ENCODE measurements at places on chromosomes 12 and 14.

GRCh38 chr14:64091217-64091616, 203.0 kb downstream of the ESR2 start:
- no peak overlapping the region for H3K27ac ChIP-seq
- H3K36me3 ChIP-seq = peaks cover 26% of the 10 kb centered on the region
- H3K4me1 ChIP-seq = no peaks in the 10 kb centered on the region
- no peak overlapping the region for H3K4me3 ChIP-seq
- no peaks in the 10 kb centered on the region for H3K27me3 ChIP-seq
- DNase-seq = no peak

DNA sequence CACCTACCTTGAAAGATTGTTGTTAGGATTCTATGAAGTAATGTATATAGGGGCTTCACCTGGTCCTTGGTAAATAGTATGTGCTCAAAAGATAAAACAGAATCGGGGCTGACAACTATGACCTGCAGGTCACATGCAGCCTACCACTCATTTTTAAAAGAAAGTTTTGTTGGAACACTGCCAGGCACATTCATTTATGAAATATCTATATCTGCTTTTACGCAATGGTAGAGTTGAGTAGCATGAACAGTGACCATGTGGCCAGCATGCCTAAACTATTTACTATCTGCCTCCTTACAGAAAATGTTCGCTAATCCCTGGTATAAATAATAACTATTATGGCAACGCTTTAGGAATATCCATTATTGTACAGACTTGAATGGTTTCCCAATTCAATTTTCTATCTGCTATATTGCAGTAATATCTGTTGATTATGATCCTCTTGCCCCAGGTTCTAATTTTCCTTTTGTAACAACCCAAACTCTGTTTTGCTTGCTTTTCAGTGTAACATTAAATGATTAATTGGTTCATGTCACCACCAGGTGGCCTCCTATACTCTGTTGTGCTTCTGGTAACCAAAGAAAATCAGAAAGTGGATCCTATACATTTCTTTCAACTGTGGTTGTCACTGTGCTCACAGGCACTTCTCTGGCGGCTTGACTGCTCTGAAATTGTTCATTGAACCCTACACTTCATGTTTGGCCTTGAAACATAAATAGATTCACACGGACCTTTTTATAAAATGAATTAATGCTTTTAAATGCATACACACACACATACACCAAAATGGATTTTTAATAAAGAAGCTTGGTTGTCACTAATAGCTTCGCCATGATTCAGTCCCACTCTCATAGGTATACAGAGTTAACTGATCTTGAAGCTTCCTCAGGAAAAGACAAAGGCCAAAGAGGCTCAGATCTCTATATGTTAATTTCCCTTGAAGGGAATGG, 227.7 kb upstream of the NPAS3 start:
- H3K4me3 ChIP-seq = no peak overlapping the region
- H3K36me3 ChIP-seq = no peaks in the 10 kb centered on the region
- DNase-seq = no peak
- no peaks in the 10 kb centered on the region for H3K4me1 ChIP-seq
- no peaks in the 10 kb centered on the region for H3K27me3 ChIP-seq
- H3K27ac ChIP-seq = no peak overlapping the region

DNA sequence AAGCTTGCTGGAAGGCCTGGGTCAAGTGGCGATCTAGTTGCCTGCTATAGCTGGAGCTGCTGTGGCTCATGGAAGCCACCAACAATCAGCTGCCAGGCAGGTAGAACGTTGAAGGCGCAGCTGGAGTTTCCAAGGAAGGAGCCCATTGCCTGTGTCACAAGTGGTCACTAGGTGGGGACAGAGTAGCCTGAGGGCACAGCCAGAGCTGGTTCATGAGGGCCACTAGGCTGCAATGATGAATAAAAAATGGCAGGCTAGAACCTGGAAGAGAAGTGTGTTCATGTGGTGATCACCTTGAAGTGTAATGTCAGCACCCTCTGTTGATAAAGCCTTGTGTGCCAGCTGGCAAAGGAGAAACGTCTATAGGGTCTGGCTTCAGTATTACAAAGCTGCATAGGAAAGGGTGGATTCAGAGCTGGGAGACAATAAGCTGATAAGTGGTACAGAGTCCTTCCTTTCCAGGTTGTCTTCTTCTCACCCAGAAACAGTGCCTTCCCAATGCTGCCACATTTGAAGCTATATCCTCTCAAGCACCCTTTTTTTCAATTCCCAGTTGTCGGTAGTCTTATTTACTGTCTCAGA, 165.8 kb downstream of the EMP1 start:
- no peak overlapping the region for H3K4me3 ChIP-seq
- peaks cover 31% of the 10 kb centered on the region for H3K27me3 ChIP-seq
- no peak overlapping the region for H3K27ac ChIP-seq
- DNase-seq = peak; percentile 34
- no peaks in the 10 kb centered on the region for H3K36me3 ChIP-seq
- H3K4me1 ChIP-seq = no peaks in the 10 kb centered on the region

DNA sequence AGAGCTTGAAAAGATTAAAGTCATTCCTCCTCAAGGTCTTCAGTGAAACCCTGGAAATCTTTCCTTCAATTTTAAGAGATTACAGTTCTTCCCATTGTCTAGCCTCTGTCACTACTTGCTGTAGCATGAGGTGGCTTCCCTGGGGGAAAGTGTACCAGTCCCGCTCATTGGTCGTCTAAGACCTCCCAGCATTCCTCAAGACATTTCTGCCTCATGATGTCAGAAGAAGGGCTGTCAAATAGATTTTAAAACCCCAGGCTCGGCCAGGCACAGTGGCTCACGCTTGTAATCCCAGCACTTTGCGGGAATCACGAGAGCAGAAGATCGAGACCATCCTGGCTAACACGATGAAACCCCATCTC, 46.7 kb downstream of the SMUG1 start:
- H3K27me3 ChIP-seq = peaks cover 52% of the 10 kb centered on the region
- H3K4me3 ChIP-seq = no peak overlapping the region
- no peaks in the 10 kb centered on the region for H3K4me1 ChIP-seq
- no peaks in the 10 kb centered on the region for H3K36me3 ChIP-seq
- no peak for DNase-seq
- no peak overlapping the region for H3K27ac ChIP-seq

- no peaks in the 10 kb centered on the region for H3K36me3 ChIP-seq
- no peak overlapping the region for H3K27ac ChIP-seq
- H3K4me3 ChIP-seq = no peak overlapping the region
- H3K27me3 ChIP-seq = no peaks in the 10 kb centered on the region
- DNase-seq = no peak
- no peaks in the 10 kb centered on the region for H3K4me1 ChIP-seq
These were observed 749.0 kb downstream of the MED13L start for GRCh38 chr12:115528466-115528865.

DNA sequence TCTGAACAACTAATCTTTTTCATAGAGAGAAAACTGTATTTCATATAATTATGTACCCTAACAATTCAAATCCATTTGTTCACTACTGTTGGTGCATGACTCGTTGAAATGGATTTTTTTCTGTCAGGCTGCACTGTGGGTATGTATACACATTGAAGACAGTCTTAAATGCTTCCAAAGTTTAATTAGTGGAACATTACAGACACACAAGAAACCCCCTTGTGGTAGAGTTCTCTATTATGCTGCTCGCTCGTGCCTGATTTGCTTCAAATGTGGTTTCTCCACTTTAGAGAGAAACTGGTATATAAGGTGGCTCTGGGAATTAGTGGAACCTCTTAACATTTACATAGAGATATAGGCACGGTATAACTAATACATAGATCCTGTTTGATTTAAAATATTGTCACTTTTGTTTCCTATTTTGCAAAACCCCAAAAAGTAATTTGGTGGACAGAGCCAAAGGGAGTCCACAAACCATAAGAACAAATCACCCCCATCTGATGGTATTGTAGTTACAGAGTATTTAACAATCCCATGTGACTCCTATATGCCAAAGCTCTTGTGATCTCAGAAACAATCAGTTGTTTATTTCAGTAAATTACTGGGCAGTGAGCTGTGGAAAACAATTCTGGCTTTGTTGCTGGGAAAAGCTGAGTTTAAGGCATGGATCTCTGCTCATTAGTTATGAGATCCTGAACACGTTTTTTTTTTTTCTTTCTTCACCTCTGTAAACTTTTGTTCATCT, 159.5 kb downstream of the BRMS1L start:
- H3K36me3 ChIP-seq = no peaks in the 10 kb centered on the region
- peaks cover 4% of the 10 kb centered on the region for H3K4me1 ChIP-seq
- DNase-seq = no peak
- H3K27me3 ChIP-seq = no peaks in the 10 kb centered on the region

DNA sequence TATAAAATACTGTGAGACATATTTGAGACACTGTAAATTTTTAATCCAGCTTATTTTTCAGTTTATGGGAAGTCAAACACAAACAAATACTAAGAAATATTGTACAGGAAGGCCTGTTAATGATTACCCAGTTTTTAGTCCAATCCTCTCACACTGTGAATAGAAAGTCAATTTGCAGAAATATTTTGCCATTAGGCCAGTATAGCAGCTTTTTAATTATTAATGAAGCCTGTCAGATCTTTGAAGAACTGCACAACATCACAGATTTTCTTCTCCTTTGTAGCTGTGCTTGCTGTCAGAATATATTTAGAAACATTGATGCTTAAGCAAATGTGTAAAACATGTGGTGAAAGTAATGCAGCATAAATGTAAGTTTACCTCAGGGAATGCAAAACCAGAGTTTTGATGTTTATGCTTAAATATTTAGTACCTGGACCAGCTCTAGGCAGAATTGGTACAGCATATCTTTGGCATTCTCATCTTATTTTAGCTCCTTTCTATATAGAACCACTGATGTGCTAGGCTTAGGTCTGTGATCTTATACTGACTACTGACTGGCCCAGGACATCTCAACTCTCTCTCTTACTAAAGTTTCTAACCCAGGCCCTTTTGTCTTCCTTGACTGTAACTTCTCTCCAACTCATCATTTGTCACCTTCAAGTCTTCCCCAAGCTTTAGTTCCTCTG, 230.8 kb upstream of the NAV3 start:
- H3K4me1 ChIP-seq = no peaks in the 10 kb centered on the region
- DNase-seq = no peak
- H3K27me3 ChIP-seq = no peaks in the 10 kb centered on the region
- no peaks in the 10 kb centered on the region for H3K36me3 ChIP-seq
- H3K4me3 ChIP-seq = no peak overlapping the region

GRCh38 chr12:78977304-78977867, 112.8 kb downstream of the SYT1 start:
- no peaks in the 10 kb centered on the region for H3K36me3 ChIP-seq
- no peak overlapping the region for H3K27ac ChIP-seq
- no peaks in the 10 kb centered on the region for H3K27me3 ChIP-seq
- H3K4me1 ChIP-seq = no peaks in the 10 kb centered on the region

DNA sequence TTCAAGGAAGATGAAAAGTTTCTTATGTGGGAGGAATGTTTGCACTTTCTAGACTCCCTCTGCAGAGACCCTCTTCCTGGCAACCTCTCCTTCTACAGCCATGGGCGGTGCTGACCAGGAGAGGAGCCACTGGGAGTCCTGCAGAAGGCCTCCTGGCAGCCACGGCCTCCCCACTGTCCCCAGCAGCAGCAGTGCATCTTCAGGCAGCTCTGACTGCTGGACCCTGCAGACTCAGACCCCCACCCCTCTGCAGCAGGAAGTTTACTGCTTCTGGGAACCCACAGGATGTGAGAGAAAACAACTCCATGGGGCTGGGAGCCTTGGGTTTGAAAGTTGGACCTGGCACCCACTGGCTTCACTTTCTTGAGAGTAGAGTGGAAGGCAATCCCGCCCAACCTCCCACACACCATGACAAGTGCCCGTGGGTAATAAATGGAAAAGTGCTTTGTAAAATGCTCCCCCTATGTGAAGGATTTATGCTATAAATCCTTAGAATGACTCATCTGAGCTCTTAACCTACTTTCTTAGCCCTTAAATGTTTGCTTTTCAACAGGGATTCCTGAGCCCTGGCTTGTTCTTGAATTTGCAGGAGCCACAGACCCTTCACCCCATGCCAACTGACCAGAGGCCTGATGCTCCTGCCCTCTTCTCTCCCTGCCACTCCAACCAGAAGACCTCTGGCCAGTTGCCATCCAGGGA, 37.5 kb upstream of the DDX11 start:
- no peaks in the 10 kb centered on the region for H3K36me3 ChIP-seq
- no peak for DNase-seq
- H3K27ac ChIP-seq = no peak overlapping the region
- H3K4me3 ChIP-seq = no peak overlapping the region
- H3K27me3 ChIP-seq = peaks cover 13% of the 10 kb centered on the region

GRCh38 chr12:105805730-105806399, 332.9 kb downstream of the NUAK1 start:
- DNase-seq = no peak
- H3K36me3 ChIP-seq = no peaks in the 10 kb centered on the region

- peaks cover 14% of the 10 kb centered on the region for H3K4me1 ChIP-seq
- H3K27me3 ChIP-seq = no peaks in the 10 kb centered on the region
- peak overlapping the region; percentile 81 for H3K4me3 ChIP-seq
These were observed 14.3 kb upstream of the RIC8B start for GRCh38 chr12:106760184-106760531.

GRCh38 chr12:127970491-127970890, 296.5 kb upstream of the TMEM132C start:
- no peaks in the 10 kb centered on the region for H3K36me3 ChIP-seq
- no peak overlapping the region for H3K27ac ChIP-seq
- no peaks in the 10 kb centered on the region for H3K27me3 ChIP-seq
- DNase-seq = no peak
- no peak overlapping the region for H3K4me3 ChIP-seq

DNA sequence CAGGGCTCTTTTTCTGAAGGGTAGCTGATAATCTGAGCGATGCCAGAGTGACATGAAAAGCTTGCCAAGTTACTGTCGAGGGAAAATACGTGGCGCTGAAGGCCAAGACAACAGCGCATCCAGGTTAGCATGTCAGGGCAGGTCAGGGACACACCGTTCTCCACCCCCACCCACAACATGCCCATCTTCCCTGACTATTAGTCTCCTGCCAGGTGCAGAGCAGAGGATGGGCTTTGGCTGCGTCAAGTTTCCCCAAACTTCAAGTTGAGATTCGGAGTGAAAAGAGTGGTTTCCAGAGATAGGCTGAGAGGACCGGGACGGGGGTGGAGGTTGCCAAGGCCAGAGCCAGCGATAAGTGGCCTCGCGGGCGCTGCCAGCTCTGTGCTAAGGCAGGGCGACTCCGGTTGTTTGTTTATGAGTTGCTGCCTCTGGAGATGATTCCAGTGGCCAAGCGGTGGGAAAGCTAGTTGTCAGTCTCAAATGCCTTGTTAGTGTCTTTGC, 1.7 kb downstream of the TRHDE start:
- peak overlapping the region; percentile 25 for H3K4me3 ChIP-seq
- peaks cover 3% of the 10 kb centered on the region for H3K4me1 ChIP-seq
- H3K27ac ChIP-seq = no peak overlapping the region
- no peaks in the 10 kb centered on the region for H3K36me3 ChIP-seq
- H3K27me3 ChIP-seq = peaks cover 54% of the 10 kb centered on the region
- DNase-seq = no peak

- no peak for DNase-seq
- no peaks in the 10 kb centered on the region for H3K36me3 ChIP-seq
- H3K27ac ChIP-seq = no peak overlapping the region
- H3K4me1 ChIP-seq = peaks cover 2% of the 10 kb centered on the region
These were observed 324.2 kb downstream of the AEBP2 start for GRCh38 chr12:19763488-19763887.

- H3K27me3 ChIP-seq = no peaks in the 10 kb centered on the region
- no peak for DNase-seq
- no peak overlapping the region for H3K4me3 ChIP-seq
- H3K4me1 ChIP-seq = peaks cover 23% of the 10 kb centered on the region
- no peak overlapping the region for H3K27ac ChIP-seq
- no peaks in the 10 kb centered on the region for H3K36me3 ChIP-seq
These were observed 111.5 kb upstream of the TMPO start for GRCh38 chr12:98403936-98404335.

GRCh38 chr12:125856896-125857295, 791.7 kb downstream of the AACS start:
- no peak overlapping the region for H3K4me3 ChIP-seq
- H3K27ac ChIP-seq = no peak overlapping the region
- no peak for DNase-seq

- no peak overlapping the region for H3K27ac ChIP-seq
- H3K36me3 ChIP-seq = no peaks in the 10 kb centered on the region
- H3K4me1 ChIP-seq = peaks cover 2% of the 10 kb centered on the region
- no peak overlapping the region for H3K4me3 ChIP-seq
These were observed 39.3 kb upstream of the TMCC3 start for GRCh38 chr12:94689646-94690036.
